Lung microvascular endothelial cell (primary cell): ENCODE measurements at places on chromosomes 6 and 20. TPM values are rescaled to one million over a fixed set of nuclear protein-coding genes. Genes with fewer than 3 reads are reported as not detected.

- DNase-seq: no peak
Measured at GRCh38 chr6:151808371-151809241, 1.1 kb downstream of the ESR1 start.

- no peak for DNase-seq
Measured at GRCh38 chr6:68108233-68108835, 526.7 kb upstream of the ADGRB3 start.

GRCh38 chr6:12782136-12782535 lies 65.6 kb downstream of the PHACTR1 start:
- no peak for DNase-seq

DNA sequence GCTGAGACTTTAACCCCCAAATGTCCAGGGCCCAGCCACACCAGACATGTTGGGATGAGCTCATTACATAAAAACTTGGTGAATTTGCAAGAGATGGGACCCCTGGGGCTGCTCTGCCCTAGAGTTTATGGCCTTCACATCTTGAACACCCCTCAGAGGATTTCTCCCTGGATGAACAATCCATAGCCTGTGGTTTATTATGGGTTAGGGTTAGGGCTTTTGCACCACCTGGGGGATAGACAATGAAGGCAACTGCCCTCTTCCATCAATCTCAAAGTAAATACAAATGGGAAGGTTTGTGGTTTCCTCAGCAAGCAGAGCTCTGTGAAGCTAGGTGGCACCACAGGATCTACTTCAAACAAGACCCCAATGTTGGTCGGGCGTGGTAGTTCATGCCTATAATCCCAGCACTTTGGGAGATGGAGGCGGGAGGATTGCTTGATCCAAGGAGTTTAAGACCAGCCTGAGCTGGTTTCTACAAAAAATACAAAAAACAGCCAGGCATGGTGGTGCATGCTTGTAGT lies 17.4 kb downstream of the SPINT3 start:
- no peak for DNase-seq

- DNase-seq: no peak
Measured at GRCh38 chr6:7664003-7664402, 61.9 kb upstream of the BMP6 start.

DNA sequence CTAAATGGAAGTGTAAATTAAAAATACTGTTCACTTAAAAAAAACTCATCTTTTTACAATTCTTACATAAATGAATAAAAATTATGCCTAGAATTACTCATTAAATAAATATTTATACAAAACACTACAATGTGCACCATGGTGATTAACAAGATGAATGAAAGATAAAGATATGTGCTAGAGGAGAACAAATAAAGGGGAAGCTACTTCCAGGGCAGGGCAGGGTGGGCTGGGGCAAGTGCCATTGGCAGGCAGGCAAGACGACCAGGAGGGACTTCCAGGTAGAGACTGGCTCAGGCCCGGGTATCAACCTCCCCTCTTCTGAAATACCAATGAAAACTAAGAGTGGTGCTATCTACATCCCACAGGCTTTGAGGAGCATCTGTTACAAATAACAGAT lies 20.4 kb downstream of the PREP start:
- no peak for DNase-seq

DNA sequence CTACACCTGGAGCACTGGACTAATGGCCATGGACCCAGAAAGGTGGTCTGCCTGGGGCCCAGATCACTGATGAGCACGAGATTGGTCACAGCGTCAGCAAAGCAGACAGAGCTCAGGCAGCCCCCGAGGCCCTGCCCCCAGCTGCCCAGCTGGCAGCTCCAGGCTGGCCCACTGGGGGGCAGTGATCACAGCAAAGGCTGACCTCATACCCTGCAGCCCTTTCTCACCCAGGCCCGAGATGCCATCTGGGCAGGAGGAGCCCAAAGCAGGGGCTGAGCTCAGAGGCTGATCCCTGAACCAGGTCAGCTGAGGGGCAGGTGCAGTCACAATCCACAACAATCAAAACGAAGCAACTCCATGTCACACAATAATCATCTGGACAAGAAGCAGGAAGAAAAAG lies 4.1 kb downstream of the MAP1LC3A start:
- DNase-seq: peak; percentile 56

DNA sequence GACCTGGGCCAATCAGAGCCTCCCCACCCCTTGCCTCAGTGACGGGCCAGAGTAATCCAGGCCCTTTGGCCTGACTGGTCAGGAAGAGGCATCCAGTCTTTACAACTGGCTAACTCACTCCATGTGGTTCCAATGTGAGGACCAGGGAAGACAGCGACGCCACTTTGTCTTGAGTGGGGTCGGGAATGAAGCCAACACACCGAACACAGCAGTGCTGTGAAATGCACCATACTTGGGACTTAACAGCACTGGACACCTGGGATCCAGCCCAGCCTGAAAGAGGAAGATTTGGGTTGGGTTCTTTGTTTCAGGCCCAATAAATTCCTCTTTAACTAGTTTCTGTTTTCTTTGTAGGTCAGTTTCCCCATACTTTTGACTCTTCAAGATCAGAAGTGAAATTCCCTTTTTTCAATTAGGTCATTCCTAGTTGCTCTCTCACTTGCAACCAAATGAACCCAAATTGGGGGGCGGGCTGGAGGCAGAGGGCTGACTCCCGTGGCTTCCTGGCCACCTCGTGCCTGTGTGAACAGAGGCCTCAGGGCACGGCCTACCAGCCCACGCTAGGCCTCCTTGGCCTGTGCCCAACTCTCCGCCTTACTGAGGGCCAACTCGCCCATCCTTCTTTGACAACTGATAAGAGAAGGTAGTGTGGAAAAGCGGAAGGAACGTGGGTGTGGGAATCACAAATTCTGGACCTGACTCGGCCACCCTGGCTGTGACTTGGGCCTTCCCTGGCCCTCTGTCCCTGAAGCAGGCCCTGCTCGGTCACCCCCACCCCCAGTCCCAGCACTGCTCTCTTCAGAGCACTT lies 17.1 kb downstream of the SULF2 start:
- DNase-seq: peak; percentile 60

- no peak for DNase-seq
Measured at GRCh38 chr6:55088902-55089301, 85.4 kb upstream of the HCRTR2 start.

GRCh38 chr20:53981130-53981529 lies 89.3 kb downstream of the BCAS1 start:
- no peak for DNase-seq

GRCh38 chr20:3106658-3107463 lies 22.3 kb upstream of the AVP start:
- no peak for DNase-seq

DNA sequence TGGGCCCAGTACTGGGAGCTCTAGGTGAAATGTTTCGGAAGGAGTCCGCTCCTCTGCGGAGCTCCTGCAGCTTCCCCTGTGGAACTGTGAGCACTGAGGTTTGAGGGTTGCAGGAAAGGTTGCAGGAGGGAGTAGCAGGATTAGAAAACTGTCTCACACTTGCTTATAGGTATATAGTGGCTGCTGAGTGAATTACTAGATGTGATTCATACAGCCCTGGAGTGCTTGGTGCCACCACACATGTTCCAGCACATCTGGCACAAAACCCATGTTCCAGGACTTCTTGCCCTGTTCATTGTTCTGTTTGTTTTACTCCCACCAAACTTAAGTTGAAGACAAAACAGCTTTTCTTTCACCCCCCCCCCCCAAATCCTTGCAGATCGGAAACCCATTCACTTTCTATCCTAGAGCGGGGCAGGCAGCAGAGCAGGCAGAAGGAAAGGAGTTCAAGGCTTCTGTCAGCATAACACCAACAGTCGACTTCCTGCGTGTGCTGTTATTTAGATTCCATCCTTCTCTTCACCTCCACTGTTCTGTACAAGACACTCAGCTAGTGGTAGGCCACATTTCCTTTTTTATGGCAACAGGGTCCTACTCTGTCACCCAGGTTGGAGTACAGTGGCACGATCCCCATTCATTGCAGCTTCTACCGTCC lies 669 bp upstream of the PEX6 start:
- peak; percentile 44 for DNase-seq

DNA sequence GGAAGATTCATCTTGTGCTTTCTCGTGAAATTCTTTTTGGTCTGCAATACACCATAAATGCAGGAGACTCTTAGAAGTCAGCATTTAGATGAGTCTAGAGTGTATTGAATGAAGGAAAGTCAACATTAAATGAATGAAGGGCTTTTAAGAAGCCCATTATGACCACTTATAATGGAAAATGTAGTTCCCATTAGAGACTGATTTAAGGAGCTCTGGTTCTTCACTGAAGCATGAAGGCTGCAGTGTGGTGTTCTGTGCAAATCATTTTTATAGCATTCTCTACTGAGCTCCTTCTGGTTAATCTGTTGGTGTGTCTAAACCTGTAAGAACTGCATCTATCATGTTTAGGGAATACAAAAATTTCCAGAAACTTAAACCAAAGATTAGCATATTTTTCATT lies 19.7 kb downstream of the NCOA7 start:
- no peak for DNase-seq

DNA sequence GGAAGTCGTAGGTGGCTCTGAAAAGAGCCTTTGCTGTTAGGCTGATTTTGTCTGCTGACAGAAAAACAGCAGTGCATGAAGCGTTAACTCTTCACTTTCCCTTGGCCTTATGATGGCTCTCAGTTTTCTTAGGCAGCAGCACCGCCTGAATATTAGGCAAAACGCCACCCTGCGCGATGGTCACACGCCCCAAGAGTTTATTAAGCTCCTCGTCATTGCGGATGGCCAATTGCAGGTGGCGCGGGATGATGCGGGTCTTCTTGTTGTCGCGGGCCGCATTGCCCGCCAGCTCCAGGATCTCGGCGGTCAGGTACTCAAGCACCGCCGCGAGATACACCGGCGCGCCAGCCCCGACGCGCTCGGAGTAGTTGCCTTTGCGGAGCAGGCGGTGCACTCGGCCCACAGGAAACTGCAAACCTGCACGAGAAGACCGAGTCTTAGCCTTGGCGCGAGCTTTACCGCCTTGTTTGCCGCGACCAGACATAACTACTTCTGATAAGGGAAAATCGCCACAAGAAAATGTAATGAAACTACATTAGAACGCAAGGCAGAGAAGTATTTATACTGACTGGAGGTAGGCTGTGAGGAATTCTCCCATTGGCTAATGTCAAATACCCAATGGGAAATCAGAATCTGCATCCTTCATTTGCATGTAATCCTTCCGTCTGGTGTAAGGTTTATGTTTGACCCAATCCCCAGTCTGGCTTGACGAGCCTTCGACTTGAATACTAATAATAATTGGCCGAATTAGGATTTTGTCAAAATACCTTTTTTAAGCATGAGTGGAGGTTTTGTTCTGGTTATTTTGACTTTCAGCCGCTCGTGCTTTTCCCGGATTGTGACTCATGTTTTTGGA lies 53.9 kb upstream of the HFE start:
- DNase-seq: peak; percentile 95

DNA sequence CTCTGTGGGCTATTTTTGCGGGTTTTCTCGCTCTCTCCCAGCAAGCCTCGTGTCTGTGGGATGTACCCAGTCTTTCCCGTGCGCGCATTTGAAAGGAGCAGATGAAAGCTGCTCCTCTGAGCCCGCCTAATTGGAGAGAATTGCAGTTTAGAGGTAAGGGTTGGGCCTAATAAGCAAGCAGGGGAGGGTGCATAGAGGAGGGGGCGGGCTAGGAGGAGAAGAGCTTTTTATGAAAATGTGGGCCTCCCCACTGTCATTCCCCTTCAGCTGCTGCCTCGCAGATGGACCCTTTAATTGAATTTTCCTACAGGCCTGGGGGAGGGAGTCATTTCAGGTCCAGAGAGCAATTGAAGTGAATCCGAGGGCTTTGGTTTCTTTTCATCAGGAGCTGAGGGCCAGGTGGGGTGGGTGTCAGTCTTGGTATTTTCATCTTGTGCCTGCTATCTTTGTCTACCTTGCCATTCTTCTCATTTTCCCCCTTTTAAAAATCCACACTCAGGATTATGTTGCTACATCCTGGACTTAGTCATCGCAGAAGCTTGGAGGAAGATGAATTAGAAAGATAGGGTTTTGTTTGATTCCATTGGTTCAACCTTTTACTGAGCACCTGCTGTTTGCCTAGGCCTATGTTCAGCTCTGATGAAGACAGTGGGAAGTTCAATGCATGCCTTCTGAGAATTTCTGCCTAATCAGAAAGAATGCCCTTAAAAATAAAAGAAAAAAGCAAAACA lies 423.4 kb downstream of the CD83 start:
- no peak for DNase-seq

DNA sequence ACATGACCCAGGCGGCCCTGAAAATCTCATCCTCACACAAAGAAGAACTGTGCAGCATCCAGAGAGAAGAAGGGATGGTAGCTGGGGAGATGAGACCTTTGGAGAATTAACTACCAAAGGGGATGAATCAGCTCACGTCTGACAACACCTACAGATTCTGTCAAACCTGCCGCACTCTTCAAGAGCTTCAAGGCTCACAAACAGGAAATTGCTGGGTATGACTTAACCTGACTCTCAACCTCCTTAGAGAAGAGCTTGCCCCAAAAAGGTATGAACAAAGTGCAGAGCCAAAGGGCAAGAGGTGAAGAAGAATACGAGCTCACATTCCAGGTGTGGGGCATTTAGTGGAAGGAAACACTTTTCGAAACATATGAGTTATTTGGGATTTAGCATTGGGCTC lies 139.8 kb downstream of the BACH2 start:
- DNase-seq: no peak

GRCh38 chr20:50038574-50038991 lies 55.8 kb downstream of the SNAI1 start:
- DNase-seq: no peak

DNA sequence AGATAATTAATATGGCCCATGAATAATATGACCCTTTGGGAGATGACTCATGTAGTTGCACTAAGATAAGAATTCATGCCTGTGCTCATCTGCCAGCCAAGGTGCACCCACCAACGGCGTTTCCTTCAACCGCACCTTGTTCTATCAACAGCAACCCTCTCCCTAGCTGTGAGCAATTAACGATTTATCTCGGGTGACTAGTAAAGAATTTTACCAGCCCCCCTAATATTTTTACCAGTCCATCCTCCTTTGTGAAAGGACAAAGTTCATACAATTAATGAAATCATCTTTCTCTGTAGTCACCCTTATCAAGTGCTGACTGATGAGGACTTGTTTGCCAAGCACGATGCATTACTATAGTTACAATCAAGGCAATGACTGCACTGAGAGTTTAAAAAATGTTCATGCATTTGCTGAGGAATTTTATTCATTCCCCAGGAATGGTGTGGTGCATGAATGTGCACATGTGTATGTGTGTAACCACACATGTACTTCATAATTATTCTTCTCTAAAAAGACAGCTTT lies 118.7 kb downstream of the SMOC2 start:
- no peak for DNase-seq

The TAGAP gene
- total RNA-seq: not detected in 2 replicates

The ENTPD6 gene
- 29.9 and 51.4 TPM in 2 replicates for total RNA-seq

The ATP9A gene
- 52.1 and 55.6 TPM in 2 replicates for total RNA-seq

The TUBB1 gene
- not detected in 2 replicates for total RNA-seq

The RUNX2 gene
- not detected in 2 replicates for total RNA-seq

The PROKR2 gene
- total RNA-seq: not detected in 2 replicates

The PRR18 gene
- total RNA-seq: not detected in 2 replicates

The PPIL6 gene
- 0.22 and 0.60 TPM in 2 replicates for total RNA-seq

The BHLHE23 gene
- not detected in 2 replicates for total RNA-seq
